ENCODE measurements at places on chromosomes 1 and 21.

DNA sequence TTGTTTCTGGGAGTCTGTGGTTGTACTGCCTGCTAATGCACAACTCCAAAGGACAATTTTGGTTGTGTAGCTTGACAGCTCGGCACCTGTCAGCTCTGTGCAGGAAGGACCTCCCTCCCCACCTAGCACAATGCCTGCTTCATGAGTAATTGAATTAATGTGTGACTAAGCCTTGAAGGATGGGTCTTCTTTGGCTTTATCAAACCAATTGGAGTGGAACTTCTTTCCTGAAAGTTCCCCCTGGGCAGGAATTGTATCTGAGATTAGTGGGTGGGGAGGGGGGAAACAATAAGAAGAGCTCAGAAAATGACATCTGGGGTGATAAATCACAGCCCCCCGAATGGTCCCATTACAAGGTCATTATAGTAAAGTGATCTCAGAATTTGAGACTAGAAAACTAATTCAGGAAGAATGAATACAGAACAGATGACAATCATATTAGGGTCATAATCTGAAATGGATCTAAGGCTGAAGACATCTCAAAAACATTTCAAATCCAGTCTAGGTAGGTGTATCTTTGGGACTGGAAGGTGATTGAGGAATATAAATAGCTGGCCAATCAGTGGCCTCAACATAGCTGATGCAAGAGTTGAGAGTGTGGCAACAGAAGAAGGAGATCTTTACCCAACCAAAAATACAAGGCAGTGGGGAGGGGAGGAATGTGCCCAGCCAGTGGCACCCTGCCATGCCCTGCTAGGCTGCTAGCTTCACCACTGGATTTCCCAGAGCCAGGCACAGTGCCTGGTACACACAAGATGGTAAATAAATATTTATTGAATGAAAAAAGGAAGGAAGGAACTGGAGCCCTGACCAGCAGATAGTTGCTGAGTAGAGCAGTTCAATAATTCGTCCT lies 10.1 kb upstream of the SESN2 start:
- DNase-seq = peak; percentile 43

DNA sequence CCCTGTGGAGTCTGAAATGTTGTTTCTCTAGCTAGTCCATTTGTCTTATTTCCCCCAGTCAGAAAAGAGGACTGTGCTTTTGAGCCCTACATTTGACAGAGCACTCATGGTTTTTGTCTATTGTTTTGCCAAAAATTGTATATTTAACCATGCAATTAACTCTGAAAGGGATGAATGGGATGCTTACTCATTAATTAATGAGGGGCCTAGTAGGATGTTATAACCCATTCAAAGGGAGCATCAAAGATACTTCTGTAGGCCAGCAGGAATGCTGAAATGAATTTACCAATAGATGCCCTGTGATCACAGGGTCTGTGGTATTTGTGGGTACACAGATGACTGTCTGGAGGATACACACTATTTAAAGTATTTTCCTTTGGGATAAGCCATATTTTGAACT lies 147.7 kb downstream of the FCRL5 start:
- DNase-seq = no peak

GRCh38 chr1:172324086-172324485 lies 96.4 kb upstream of the C1orf105 start:
- DNase-seq = no peak

DNA sequence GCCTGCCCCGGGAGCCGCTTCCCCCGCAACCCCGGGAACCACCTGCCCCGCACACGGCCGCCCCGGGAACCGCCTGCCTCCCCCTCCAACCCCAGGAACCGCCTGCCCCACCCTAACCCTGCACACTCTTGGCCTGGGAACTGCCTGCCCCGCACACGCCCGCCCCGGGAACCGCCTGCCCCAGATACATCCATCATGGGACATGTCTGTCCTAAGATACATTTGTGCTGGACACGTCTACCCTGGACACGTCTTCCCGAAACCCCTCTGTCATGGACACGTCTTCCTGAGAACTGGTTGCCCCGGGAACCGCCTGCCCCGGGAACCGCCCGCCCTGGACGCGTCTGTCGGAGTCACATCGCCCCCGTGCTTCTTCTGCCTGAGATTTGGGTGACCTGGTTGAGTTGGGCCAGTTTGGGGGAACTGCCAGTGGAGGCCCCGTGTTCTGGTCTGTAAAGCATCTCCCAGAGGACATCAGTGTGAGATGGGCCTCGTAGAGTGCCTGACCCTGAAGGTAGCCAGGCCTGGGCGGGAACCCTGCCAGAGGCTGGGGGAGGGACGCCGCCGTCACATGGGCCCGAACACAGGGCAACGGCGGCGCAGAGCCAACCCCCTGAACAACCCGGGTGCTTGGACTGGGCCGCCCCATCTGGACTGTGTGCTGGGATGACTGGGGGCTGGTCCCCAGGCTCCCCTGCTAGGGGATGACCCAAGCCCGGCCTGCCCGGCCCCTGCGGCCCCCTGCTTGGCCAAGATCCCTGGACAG lies 3.6 kb downstream of the PERM1 start:
- DNase-seq = no peak

GRCh38 chr1:21594935-21595897 lies 73.9 kb downstream of the RAP1GAP start:
- peak; percentile 74 for DNase-seq

- DNase-seq = no peak
Measured at GRCh38 chr1:246552110-246552509, 14.0 kb downstream of the TFB2M start.

DNA sequence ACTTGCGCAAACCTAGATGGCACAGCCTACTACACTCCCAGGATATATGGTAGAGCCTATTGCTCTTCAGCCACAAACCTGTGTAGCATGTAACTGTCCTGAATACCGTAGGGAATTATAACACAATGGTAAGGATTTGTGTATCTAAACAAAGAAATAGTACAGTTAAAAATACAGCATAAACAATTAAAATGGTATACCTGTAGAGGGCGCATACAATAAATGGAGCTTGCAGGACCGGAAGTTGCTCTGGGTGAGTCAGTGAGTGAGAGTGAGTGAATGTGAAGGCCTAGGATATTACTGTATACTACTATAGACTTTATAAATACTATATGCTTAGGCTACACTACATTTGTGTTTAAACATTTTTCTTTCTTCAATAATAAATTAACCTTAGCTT lies 99.3 kb downstream of the PLD5 start:
- no peak for DNase-seq

- no peak for DNase-seq
Measured at GRCh38 chr21:24658926-24659325, 948.4 kb downstream of the MRPL39 start.

DNA sequence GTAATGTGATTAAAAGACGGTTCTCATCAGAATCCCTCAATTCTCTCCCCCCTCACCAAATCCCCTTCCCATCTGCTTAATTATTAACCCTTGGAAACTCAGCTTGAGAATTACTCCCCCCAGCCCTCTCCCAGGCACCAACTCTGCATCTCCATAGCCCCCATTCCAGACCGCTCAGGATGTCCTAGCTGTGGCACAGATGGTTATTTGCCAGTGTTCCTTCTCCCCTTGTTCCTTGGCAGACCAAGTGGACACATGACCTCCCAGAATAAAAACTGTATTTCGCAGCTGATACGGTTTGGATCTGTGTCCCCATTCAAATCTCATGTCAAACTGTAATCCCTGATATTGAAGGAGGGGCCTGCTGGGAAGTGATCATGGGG lies 14.6 kb downstream of the HENMT1 start:
- no peak for DNase-seq

DNA sequence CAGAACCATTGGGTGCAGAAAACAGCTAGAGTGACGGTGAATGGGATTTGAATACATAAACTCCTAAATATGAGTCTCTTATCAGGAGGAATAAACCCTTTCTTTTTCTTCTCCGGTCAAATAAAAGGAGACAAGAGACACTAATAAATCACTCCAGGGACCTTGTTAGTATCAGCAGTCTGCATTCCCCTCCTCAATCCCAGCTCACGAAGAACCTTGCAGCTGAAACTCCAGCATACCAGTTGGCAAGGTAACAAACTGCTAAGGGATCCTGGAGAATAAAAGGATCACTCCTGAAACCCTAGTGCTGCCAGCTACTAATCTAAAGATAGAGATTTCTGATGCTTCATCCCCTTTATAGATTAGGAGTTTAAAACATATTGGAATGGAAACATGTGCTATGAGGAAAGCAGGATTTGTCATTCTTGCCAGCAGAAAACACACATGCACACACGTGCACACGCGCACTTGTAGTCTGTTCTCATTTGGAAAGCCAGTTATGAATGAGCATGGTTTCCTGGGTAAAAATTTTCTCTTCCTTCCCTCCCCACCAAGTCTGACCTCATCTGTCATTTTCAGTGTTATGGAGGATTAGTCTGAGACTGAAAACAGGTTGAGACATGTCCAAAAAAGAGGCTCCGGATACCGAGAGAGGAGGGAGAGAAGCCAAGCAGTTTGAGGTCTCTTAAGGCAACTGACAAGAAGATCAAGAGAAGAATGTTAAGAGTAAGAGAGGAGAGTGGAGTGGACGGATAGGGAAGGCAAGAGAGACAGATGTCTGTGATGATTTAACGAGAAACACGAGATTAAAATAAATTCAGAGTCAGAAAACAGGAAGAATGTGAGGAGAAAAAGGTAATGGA lies 10.9 kb downstream of the IER5 start:
- no peak for DNase-seq

- DNase-seq = no peak
Measured at GRCh38 chr1:197841883-197842553, 60.4 kb upstream of the C1orf53 start.

DNA sequence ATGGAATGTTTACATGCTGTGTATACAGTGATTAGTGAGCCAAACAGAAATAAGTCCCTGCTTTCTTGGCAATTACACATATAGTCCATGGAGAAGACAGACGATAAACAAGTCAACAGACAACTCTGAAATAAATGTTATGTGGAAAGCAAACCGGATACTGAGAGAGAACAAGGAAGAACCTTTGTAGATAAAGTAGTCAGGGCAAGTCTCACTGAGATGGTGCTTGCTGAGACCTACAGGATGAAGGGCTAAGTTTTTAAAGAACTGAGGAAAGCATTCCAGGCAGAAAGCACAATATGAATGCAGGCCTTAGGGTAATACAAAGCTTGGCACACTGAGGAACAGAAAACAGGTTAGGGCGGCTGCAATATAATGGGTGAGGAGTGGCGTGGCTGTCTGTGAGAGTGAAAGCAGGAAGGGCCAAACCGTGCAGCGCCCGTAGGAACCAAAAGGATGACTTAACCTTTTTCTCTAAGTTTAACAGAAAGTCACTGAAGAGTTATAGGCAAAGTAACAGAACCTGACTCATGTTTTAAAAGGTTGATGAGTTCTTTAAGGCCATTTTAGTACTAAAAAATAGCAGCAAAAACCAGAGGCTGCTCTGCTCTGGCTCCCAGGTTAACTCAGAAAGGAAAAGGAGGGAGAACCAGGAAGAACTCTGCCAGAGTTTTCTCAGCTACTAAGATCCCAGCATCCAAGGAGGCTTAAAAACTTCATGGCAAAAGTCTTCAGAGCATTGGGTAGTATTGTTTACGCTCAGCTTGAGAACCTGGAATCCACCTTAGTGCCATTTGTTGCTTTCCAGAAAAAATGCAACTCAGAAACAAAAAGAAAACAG lies 8.7 kb upstream of the TTF2 start:
- DNase-seq = no peak

DNA sequence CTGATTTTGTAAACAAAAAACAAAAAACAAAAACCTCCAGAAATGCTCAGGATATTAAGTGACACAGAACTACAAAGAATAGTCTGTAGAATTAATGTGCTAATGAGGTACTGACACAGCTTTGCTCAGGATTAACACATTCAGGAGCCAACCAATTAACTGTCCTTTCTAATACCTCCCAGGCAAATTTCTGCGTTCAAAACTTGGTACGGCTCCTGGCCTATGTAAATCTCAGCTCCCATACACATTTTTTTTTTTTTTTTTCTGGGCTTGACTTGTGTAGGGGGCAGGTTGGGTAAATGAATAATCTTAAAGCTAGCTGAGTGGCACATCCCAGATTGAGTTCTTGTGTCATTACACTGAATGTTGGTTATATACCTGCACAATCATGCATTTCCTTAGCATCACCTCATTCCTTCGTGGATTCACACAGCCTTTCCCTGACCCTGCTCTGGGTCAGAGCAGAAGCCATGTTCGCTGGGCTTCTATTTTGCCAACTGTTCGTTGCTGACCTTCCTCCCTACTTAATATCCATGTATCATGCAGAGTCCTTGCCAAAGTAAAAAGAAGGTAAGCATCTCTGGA lies 12.6 kb upstream of the IER5 start:
- DNase-seq = peak; percentile 59

- no peak for DNase-seq
Measured at GRCh38 chr1:1754051-1754815, 24.0 kb downstream of the NADK start.

DNA sequence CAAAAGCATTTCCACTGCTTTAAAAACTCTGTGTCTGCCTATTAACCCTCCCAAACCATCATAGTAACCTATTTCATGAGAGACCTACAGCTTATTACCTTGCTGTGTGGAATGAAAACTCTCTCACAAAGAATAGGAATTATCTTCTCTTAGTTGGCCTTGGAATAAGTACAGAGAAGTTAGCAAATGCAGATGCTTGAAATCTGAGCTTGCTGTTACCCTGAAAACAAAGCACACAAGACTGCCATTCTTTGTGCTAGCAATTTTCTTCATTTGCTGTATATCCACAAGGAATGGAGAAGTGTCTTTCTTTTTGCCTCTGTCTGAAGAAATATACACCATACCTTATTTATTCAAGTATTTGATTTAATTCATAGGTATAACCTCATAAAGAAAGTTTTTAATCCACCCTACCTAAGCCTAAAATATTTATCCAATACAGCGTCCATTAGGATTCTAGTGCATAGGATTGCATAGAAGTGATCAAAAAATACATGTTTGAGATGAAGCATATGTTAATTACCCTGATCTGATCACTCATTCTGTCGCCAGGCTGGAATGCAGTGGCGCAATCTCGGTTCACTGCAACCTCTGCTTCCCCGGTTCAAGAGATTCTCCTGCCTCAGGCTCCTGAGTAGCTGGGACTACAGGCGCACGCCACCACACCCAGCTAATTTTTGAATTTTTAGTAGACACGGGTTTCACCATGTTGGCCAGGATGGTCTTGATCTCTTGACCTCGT lies 451.1 kb downstream of the LTN1 start:
- no peak for DNase-seq

DNA sequence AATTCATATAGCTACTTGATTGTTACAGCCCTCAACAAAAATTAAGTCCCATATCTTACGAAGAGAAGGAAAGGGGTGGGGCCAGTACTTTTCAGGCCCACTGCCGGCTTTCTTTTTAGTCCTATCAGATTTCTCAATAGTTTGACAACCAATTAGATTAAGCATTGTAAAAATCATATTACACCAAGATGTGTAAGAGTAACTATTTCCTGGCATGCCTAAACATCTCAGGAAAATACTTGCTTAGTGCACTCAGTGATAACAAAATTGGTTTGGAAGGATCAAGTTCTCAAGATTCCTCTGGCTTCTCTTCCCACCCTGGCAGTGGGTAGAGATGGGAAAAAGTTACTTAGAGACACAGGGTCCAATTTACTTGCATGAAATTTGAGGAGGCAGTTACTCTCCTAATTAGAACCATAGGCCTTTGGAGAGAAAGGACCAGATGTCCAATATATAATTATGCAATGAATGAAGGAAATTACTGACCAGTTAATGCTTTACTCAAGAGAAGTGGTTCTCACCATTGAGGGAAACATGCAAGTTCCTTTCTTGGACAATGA lies 30.1 kb downstream of the STPG1 start:
- no peak for DNase-seq

- no peak for DNase-seq
Measured at GRCh38 chr1:19477284-19478249, 7.8 kb downstream of the CAPZB start.
